ENCODE measurements at places on chromosomes 13 and 19. TPM values are rescaled to one million over a fixed set of nuclear protein-coding genes. Genes with fewer than 3 reads are reported as not detected.

TEX26 gene
- not detected for total RNA-seq

SELENOV gene
- total RNA-seq: not detected

SPPL2B gene
- total RNA-seq: 42.9 TPM

KRTDAP gene
- not detected for total RNA-seq

CACNG8 gene
- 0.23 TPM for total RNA-seq

OVOL3 gene
- not detected for total RNA-seq

FGF22 gene
- not detected for total RNA-seq

ZNF724 gene
- 2.0 TPM for total RNA-seq

SLC25A42 gene
- total RNA-seq: 4.9 TPM

Measured in smooth muscle cell of the coronary artery (primary cell).